Sigmoid colon (tissue), 7 donors: ENCODE measurements at places on chromosomes 6 and 20. TPM values are rescaled to one million over a fixed set of nuclear protein-coding genes. Genes with fewer than 3 reads are reported as not detected.

DNA sequence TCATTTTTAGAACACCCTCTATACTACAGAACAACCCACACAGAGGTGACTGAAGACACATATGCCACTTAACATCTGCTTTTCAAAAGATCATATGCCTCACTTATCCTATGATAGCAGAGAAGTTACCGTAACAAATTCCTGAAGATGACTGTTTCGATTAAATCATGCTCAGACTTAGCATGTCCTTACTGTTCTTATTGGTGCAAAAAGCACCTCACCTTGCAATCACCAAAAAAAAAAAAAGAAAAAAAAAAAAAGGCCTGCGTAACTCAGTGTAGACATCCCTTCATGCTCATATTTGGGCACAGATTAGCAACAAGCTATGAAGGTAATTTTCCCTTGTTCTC, 17.7 kb upstream of the DST start:
- H3K27ac ChIP-seq: no peak overlapping the region
- no peaks in the 10 kb centered on the region for H3K27me3 ChIP-seq
- DNase-seq: no peak

DNA sequence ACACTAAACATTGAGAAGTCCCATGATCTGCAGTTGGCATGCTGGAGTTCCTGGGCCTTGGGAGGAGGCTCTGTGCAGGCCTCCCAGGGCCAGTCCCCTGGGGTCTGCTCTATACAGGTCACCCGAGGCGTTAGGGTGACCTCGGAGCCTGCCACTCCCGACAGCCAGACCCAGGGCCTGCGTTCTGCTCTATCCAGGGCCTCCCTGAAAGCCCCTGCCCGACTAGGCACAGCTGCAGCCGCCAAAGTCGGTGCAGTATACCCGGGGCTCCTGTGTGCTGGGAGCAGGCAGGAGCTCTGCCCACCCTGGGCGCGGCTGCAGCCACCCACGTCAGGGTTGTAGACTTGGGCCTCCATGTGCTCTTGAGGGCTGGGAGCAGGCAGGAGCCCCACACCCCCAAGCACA, 6.3 kb upstream of the OR14J1 start:
- no peak overlapping the region for H3K27ac ChIP-seq
- no peaks in the 10 kb centered on the region for H3K27me3 ChIP-seq
- no peaks in the 10 kb centered on the region for H3K36me3 ChIP-seq
- H3K4me3 ChIP-seq: no peak overlapping the region
- no peaks in the 10 kb centered on the region for H3K4me1 ChIP-seq
- no peak for DNase-seq

GRCh38 chr6:16731478-16732051, 29.7 kb downstream of the ATXN1 start:
- H3K27ac ChIP-seq: no peak overlapping the region
- H3K4me1 ChIP-seq: peaks cover 63% of the 10 kb centered on the region
- no peaks in the 10 kb centered on the region for H3K27me3 ChIP-seq
- no peaks in the 10 kb centered on the region for H3K36me3 ChIP-seq
- no peak overlapping the region for H3K4me3 ChIP-seq

The CFAP61 gene
- total RNA-seq: not detected

- no peaks in the 10 kb centered on the region for H3K27me3 ChIP-seq
- no peak overlapping the region for H3K4me3 ChIP-seq
- no peak for DNase-seq
- H3K36me3 ChIP-seq: no peaks in the 10 kb centered on the region
- no peaks in the 10 kb centered on the region for H3K4me1 ChIP-seq
These were observed 8.1 kb upstream of the TSPYL1 start for GRCh38 chr6:116287689-116288282.

The CDSN gene
- total RNA-seq: not detected

- no peaks in the 10 kb centered on the region for H3K4me1 ChIP-seq
- H3K27ac ChIP-seq: no peak overlapping the region
- H3K4me3 ChIP-seq: no peak overlapping the region
- H3K27me3 ChIP-seq: no peaks in the 10 kb centered on the region
- H3K36me3 ChIP-seq: no peaks in the 10 kb centered on the region
These were observed 55.3 kb downstream of the ERMARD start for GRCh38 chr6:169806701-169807100.

GRCh38 chr6:80388507-80388906, 282.0 kb downstream of the BCKDHB start:
- no peaks in the 10 kb centered on the region for H3K36me3 ChIP-seq
- H3K27me3 ChIP-seq: no peaks in the 10 kb centered on the region
- no peak for DNase-seq
- no peaks in the 10 kb centered on the region for H3K4me1 ChIP-seq
- no peak overlapping the region for H3K4me3 ChIP-seq
- H3K27ac ChIP-seq: no peak overlapping the region

The OR12D3 gene
- not detected for total RNA-seq
